ENCODE measurements at places on chromosomes 12 and 14. TPM values are rescaled to one million over a fixed set of nuclear protein-coding genes. Genes with fewer than 3 reads are reported as not detected.

GRCh38 chr12:32522331-32523221 is 123.2 kb downstream of the FGD4 start:
- DNase-seq, result peak; percentile 39

DNA sequence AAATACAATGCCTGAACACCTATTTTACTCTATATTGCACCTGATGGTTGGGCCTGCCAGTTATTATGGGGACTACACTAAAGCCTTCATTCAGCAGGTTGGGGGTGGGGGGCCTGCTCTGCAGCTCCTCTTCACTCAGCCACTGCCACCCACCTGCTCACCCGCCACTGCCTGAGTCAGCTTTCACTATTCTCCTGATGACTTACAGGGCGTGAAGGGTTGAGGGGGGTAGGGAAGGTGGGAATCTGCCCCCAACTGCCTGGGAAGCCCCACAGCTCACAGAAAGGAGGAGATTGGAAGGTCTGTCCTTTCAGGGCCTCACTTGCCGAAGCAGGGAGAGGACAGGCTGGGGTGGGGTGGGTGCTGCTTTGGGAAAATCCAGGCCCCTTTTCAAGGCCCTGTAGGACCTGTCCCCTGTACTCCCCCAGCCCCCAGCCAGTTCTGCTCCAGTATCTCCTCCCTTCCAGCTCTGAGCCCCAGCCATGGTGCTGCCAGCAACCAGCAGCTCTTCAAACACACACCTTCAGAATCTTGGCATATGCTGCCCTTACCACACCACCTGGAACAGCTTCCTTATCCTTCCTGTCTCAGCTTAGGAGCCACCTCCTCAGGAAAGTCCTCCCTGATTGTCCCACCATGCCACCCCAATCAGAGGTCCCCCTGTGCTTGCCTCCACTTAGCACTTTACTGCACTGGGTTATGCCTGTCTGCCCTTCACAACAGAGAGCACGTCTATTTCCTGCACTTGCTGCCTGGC is 33.1 kb downstream of the IRF2BPL start:
- no peak for DNase-seq

DNA sequence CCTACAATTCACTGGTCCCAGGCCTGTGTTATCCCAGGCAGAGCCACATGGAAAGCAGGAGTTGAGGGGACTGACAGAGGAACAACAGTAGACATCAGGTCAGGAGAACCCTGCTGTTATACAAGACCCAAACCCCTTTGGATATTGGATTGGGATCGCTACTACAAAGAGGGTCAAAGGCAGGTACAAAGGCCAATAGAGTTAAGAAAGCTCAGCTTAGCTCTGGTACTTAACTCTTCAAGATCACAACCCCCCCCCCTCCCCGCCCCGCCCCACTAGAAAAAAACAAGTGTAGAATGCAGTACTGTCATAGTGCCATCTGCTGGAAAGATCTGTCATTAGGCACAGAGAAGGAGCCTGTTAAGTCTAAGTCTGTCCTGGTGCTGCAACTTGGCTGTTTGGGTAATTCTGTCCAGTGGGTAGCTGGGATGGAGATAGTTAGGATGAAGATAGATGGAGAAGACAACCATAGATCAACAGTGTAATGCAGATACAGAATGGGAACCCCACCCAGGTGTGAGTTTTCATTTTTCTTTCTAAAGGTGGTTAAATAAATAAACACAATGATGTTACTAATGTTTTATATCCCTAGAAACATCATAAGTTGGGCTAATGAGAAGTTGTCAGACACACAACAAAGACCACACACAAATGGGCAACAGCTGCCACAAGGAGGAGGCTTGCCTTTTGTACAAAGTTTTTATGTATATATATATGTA is 17.2 kb downstream of the REM2 start:
- DNase-seq, result peak; percentile 81

- DNase-seq, result no peak
These were observed 11.3 kb downstream of the TSFM start for GRCh38 chr12:57793920-57794319.

GRCh38 chr14:21219561-21220111 is 49.6 kb downstream of the HNRNPC start:
- DNase-seq, result no peak

DNA sequence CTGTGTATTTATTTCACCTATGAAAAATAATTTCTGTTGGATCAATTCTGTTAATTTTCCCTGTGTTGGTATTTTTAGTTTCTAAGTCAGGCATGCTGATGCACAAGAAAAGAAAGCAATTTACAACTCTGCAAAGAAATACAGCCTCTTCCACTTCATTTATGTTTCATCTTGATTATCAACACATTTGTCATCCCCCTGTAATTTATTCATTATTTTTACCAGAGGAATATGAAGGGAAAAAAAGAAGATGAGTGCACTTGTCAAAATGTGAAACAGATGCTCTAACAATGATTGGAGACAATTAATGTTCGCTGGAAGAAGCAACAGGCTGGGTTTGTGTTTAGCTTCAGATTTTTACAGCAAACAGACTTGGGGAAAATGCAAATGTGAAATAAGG is 958.5 kb upstream of the SEL1L start:
- no peak for DNase-seq

- DNase-seq, result no peak
These were observed 25.3 kb downstream of the PPFIBP1 start for GRCh38 chr12:27549236-27549800.

DNA sequence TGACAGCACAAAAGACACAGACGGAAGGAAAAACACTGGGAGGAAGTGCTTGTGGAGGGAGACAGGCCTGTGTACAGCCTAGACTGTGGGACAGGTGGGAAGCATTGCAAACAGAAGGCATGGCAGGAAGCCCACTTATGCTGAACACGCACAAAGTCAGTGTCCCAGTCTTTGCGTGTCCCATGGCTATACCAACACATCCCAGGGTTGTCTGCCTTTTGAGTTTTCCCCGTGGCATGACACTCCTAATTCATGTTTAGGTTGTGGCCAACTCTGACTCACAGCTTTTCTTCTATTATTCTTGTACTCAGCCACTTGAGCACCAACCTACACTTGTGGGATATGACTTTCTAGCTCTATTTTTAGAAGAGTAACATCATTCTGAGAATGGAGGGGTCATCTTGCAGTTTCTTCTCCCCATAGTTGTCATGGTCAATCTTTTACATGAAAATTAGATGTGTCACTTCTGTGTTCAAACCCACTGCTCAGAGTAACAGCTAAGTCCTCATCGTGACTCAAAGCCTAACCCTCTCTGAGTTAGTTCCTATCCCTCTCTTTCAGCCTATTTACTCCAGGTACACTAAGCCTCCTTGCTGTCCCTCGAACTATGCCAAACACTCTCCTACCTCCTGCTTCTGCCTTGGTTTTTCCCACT is 27.5 kb upstream of the JPH4 start:
- DNase-seq, result no peak

GRCh38 chr14:51738754-51739153 is 87.0 kb downstream of the FRMD6 start:
- DNase-seq, result no peak

DNA sequence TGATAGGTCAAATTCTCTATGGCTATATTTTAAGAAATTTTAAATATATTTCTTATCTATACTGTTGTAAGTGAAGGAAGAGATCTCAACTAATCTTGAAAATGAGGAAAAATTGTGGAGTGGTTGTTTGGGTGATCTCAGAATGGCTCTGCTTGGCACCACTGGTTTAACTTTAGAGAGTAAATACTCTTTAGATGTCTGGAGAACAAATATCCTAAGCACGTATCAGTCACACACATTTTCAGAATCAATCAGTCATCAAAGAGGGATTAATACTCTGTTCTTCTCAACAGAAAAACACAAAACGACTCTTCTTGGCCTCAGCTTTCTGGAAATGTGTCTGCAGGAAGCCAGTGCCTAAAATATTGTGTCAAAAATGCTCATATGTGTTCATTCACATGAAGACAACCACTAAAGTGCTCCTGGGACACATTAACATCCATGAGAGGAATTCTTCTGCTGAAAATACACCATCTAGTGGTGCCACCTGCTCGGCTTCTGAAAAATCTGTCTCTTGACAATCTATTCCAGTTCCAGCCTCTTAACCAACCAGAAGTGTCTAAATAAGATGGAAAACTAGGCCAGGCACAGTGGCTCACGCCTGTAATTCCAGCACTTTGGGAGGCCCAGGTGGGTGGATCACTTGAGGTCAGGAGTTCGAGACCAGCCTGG is 81.1 kb upstream of the CCDC198 start:
- DNase-seq, result no peak

DNA sequence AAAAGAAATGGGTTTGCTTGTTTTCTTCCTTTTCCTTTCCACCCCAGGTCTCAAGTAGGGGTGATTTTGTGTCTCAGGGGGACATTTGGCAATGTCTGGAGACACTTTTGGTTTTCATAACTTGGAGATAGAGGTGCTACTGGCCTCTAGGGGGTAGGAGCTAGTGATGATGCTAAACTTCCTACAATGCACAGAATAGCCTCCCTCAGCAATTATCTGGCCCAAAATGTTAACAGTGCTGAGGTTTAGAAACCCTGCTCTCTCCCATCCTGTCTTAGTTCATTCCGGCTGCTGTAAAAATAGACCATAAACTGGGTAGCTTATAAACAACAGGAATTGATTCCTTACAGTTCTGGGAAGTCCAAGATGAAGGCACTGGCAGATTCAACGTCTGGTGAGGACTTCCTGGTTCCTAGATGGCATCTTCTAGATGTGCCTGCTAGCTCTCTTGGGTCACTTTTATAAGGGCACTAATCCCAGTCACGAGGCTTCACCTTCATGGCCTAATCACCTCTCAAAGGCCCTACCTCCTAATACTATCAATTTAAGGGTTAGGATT is 7.4 kb upstream of the GAS2L3 start:
- DNase-seq, result no peak

- no peak for DNase-seq
These were observed 19.4 kb upstream of the FIGNL2 start for GRCh38 chr12:51867796-51868428.

DNA sequence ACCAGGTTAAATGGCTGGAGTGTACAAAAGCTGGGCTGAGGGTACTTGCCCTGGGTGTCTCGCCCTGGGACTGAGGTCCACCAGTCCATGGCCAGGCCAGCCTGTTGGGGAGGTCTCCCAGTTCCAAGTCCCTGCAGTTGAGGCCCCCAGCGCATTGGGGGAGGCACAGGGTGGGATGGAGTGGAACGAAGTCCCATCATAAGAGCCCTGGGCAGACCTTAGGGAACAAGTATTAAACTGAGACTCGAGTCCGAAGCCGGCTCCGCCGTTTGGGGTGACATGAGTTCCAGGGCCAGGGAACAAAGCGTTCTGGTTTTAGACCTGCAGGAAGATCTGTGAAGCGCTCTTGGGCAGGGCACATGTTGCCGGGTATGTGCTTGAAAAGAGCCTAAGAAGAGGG is 84.7 kb downstream of the ALG10 start:
- DNase-seq, result no peak

The MIS18BP1 gene
- 85.5 TPM for total RNA-seq

DNA sequence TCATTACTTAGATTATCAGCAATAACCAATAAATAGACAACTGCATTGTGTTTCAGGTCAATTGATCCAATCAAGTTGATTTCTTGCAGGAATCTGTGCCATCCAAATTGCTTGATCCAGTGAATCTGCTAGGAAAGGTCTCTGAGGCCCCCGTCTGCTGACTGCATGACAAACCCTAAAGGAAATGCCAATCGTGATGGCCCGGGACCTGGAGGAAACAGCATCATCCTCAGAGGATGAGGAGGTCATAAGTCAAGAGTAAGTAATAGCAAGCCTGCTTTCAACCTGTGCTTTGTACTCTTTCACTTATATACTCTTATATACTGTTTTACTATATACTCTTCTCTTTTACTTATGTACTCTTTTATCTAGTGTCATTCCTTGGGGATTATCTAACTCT is 1.9 kb downstream of the TTLL5 start:
- DNase-seq, result no peak

The TMEM63C gene
- total RNA-seq, result 3.2 TPM

GRCh38 chr12:130799051-130799450 is 40.0 kb downstream of the STX2 start:
- DNase-seq, result no peak

The MGP gene
- total RNA-seq, result 0.81 TPM

The LTBP2 gene
- total RNA-seq, result 0.22 TPM

DNA sequence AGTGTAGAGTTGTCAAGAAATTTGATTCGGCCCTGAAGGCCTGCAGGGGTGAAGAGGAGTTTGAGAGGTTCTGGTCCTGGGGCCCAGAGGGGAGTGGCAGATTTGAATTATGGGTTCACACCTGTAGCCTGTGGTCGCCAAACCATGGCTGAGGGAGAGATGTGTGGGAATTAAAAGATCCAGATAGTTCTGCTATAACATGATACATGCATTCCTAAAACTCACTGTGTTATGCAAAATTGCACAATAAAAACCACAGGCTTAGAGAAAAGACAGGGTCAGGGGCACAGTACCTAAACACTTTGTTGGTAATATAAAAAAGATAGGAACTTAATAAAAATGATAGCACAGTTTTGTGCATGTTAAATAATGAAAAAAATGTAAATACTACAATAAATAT is 106.2 kb downstream of the TMEM30B start:
- no peak for DNase-seq

GRCh38 chr14:76098047-76098446 is 53.7 kb upstream of the GPATCH2L start:
- DNase-seq, result no peak

GRCh38 chr12:53862831-53863230 is 75.8 kb upstream of the HOXC13 start:
- DNase-seq, result no peak

DNA sequence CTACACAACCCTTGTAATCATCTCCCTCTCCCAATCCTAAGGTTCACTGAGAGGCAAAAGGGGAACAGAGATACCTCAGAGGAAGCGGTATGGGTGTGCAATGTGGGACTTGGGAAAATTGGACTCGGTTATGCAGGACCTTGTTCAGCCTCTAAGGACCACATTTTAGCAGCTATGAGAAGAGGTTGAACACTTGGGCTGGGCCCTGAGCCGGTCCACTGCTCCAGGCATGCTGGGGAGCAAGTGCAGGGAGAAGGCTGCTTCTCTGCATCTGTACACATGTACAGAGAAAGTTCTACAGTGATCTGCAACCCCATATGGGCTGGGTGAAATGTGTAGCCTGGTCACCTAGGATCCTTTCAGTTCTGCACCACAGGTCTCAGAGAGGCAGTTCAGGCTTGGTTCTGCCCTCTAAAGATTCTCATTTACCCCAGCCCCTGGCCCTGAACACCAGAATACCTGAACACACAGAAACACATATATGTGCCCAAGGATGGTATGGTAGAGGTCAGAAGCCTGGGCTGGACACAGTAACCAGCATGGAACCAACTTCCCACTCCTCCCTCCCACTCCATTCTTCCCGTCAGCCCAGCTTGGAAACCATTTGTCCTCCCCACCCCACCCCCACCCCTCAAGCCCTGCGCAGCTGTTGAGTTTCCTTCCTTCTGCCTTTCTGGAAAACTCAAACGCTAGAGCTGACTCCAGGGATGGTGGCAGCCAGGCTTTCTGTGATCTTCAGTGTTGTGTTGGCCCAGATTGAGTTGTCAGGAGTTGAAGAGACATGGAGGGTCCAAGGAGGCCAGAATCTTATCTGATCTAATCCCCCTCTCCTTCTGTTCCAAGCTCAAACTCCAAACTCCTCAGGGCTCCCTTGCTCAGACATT is 10.4 kb downstream of the HOXC5 start:
- no peak for DNase-seq

GRCh38 chr12:131586269-131586668 is 124.6 kb upstream of the SFSWAP start:
- no peak for DNase-seq

All from B cell (primary cell).